Muscle of arm (tissue), 14 donors: ENCODE measurements at places on chromosomes 6 and 20. TPM values are rescaled to one million over a fixed set of nuclear protein-coding genes. Genes with fewer than 3 reads are reported as not detected.

VNN1 gene
- 0.38 TPM for polyA plus RNA-seq

NFATC2 gene
- 4.4 TPM for polyA plus RNA-seq

- DNase-seq, result no peak
Measured at GRCh38 chr20:49570828-49571552, 3.1 kb upstream of the PTGIS start.

GRCh38 chr6:91864911-91865310 is 1278.0 kb upstream of the MAP3K7 start:
- no peak for DNase-seq

DNA sequence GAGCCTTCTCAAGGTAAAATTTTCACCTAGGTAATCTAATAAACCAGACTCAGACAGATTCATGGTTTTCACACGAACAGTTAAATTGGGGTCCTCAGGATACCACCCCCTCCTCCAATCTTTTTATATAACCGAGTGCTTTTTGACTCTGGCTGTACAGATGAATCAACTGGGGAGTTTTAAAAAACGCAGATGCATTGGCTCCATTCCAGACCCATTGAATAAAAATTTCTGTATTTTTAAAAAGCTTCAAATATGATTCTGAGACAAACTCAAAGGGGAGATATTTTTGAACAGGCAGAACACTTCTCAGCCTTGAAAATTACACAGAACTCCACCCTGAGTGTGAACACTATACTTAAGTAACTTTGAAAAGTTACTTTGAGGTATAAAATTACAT is 7.2 kb downstream of the UTRN start:
- DNase-seq, result no peak

- DNase-seq, result no peak
Measured at GRCh38 chr20:1373614-1374013, 19.2 kb downstream of the FKBP1A start.

GRCh38 chr6:51908243-51908642 is 179.2 kb downstream of the PKHD1 start:
- DNase-seq, result no peak

GRCh38 chr6:3776881-3777507 is 25.5 kb upstream of the PXDC1 start:
- DNase-seq, result no peak
